ENCODE measurements at places on chromosomes 7 and 10. TPM values are rescaled to one million over a fixed set of nuclear protein-coding genes. Genes with fewer than 3 reads are reported as not detected.

Gene C10orf67
- total RNA-seq = not detected

DNA sequence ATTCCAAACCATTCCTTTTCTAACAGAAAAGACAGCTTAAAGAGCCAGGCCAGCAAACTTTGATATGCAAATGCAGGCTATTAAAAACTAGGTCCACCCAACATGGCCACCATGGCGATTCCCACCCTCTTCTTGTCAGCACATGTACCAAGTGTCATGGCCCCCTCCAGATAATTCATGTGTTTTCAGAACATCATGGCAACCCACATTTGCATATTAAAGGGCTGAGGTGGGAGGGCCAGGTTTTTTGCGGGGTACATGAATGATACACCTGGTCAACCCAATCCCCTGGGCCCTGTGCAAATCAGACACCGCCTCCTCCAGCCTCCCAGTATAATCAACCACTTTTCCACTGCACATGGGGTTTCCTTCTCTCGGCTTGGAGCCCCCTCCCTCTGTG is 965 bp upstream of the ERVW-1 start:
- no peak for DNase-seq

DNA sequence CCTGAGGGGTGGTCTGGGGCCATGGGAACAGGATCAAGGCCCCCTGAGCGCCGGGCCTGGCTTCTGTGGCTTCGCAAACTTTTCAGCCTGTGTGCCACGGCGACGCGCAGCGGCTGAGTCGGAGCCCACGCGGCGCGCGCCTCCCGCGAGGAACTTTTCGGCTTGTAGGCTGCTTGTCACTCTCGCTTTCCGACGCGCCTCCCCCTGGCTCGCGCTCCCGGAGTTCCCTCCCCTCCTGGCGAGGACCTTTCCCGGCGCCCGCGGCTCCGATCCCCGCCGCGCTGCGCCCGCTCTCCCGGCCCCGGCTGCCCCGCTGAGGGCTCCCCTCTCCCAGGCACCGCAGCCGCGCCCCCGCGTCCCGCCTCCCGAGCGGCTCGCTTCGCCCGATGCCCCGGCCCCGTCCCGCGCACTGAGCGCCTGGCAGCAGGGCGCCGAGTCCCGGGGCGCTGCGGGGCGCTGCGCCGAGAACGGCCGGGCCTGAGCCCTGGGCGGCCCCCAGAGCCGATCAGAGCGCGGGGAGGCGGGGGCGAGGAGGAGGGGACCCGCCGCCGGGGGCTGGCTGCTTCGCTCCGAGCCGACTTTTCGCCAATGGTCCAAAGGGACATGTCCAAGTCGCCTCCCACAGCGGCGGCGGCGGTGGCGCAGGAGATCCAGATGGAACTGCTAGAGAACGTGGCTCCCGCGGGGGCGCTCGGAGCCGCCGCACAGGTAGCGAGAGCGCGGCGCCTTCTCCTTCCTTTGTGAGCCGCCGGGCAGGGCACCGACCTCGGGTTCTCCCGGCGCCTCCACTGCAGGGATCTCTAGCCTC is at the start of gene CACNB2:
TSS of gene CACNB2 (plus strand) at position 276 of the 808 bp plus-strand sequence.
- no peak for DNase-seq

- no peak for DNase-seq
These were observed 775 bp downstream of the STARD3NL start for GRCh38 chr7:38178695-38179344.

GRCh38 chr10:121873236-121873635 is 54.6 kb downstream of the ATE1 start:
- DNase-seq = no peak

- DNase-seq = no peak
These were observed 43.6 kb downstream of the MDH2 start for GRCh38 chr7:76091506-76091905.

- DNase-seq = no peak
These were observed 18.7 kb downstream of the ASB13 start for GRCh38 chr10:5647507-5648240.

DNA sequence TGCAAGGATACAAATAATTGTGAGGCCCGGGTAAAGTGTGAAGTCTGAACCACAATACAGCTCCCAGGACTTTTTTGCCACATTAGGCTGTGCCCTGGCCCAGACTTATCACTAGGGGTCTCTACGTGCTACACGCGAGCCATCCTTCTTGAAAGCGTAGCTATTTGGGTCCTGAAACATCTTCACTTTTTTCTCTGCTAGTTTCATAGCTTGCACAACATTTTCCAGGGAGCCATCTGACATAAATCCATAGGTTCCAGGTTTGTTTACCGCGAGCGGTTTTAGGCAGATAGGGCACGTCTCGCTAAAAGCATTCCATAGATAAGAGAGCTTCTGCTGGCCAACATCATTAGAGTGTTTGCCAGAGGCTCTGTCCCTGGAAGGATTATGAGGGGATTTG is 226.5 kb downstream of the RPS24 start:
- no peak for DNase-seq

Gene ASB10
- total RNA-seq = not detected

- no peak for DNase-seq
These were observed 28.5 kb downstream of the DNAJB9 start for GRCh38 chr7:108598153-108598552.

Gene OR2A12
- total RNA-seq = not detected

GRCh38 chr10:102604439-102604841 is 39.8 kb upstream of the TRIM8 start:
- no peak for DNase-seq

Gene ABCB1
- total RNA-seq = 21.7 TPM

- DNase-seq = no peak
These were observed 149.2 kb downstream of the PTEN start for GRCh38 chr10:88012641-88013040.

- DNase-seq = no peak
These were observed at the start of gene TUBB8 for GRCh38 chr10:48996-49395. Gene TUBB8 (minus strand): TSS chr10:49296. CDS start chr10:49238, 58 bp downstream.
